ENCODE measurements at places on chromosomes 2 and 18.

DNA sequence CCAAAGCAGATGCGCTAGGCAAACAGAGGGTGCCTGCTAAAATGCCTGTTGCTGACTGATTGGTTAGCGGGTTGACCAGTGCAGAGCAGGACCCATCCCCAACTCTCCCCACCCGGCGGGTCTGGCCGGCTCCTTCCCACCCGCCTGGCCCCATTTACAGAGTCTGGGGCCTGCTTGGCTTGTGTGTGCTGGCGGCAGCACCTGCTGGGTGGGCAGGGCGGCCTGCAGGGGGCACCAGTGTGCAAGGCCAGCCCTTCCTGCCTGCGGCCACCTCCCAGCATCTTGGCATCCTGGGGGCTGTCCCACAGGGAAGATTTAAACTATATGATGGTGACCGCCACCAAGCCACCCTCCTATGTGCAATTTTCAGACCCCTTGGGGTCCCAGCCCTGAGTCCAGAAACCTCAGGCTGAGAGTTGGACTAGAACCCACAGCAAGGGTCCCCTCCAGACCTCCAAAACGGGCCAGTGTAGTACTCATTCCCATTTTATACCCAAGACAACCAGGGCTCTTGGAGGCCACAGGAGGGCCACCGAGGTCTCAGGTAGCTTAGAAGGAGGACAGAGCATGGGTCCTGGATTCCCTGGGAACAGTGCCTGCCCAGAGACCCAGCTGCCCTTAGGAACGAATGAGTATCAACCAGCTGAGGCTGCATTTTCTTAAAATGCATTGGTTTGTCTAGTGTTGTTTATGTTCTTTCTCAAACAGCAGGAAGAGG lies 173.6 kb downstream of the SMAD7 start:
- peak; percentile 82 for DNase-seq

GRCh38 chr2:44163777-44164176 lies 4.9 kb upstream of the PPM1B start:
- DNase-seq: no peak

DNA sequence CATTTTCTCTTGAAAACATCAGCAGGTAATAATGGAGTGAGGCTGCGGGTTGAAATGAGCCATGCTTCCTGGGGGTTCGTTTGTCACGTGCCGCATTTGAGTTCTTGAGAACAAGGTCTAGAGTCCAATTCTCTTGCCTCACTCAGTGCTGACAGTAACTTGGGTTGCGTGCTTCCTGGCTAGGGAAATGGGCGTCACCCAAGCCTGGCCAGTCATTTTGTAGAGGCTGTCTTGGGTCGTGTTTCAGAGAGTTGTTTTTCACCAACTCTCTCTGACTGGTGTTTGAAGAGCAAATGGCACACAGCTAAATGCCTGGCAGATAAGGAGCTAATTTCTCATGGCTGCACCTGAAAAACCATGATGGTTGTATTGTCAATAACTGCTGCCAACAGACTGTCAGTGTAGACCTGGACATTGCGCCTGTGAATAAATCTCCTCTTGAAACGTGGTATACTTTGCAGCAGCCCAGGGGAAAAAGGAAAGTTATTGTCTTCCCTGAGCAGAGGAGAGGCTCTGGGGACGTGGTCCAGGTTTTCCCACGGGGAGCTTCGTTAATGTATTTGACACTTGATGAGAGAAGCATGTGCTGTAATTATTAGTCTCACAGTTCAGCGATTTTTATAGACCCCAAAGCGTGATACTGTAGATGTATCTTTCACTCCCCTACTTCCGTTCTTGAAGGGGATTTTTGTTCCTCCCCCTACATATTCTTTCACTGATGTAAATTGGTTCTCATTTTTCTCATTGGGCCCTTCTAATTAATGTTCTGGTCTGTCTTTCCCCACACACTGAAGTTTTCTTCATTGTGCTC lies 196.0 kb downstream of the FHOD3 start:
- no peak for DNase-seq

DNA sequence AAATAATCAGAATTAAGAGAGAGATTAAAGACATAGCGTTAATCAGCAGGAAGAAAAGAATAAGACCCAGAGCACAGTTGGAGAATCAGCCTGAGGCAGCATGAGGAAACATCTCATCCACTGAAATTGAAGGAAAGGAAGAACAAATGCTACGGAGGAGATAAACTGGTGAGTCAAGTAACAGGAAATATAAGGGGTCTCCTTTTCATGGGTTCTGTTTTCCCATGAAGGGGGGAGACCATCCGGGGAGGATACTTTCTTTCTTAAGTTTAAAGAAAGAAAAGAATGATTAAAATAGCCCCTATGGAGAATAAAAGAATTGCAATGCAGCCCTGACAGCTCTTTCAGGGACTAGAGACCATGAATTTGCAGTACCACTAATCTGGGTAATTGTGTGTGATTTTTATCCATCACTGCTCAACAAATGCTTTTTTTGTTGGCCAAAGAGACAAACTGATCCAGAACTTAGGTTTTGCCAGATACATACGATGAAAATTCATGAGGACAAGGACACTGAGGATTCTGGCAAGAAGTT lies 17.7 kb downstream of the ROCK2 start:
- DNase-seq: no peak

DNA sequence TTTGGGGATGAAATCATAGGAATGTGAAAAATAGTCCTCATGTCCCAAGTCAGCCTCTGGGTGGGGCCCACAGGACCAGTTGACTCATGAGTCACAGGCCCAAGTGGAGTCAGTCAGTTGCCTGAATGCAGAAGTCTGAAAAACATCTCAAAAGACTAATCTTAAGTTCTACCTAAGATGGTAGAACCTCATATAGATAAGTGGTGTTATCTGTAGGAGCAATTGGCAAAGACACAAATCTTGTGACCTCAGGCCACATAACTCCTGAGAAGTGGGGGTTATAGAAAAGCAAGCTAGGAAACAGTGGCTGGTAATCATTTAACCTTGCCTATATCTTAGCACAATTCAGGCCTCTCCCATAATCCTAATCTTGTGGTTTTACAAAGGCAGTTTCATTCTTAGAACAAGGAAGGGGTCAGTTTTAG lies 257.1 kb upstream of the SPOPL start:
- no peak for DNase-seq

DNA sequence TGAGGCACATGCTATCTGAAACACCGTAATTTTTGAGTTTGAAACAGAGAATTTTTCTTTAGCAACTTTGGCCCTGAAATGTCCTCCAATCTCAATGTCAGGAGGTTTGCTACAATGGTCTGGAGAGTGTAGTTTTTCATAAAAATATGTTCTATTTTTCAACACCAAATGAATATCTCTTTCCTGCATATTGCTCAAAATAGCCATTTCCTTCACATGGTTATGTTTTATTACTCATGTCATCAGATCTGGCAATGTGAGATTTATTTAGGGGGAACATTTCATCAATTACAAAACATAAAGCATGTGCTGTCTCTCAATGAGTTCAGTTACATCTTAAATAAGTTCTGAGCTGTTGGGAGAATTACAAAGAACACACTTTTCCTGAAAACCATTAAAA lies 871.9 kb upstream of the FSHR start:
- DNase-seq: no peak

- no peak for DNase-seq
Measured at GRCh38 chr2:108212671-108213070, 27.1 kb upstream of the SULT1C3 start.

GRCh38 chr2:67286981-67287759 lies 110.0 kb upstream of the ETAA1 start:
- DNase-seq: no peak

DNA sequence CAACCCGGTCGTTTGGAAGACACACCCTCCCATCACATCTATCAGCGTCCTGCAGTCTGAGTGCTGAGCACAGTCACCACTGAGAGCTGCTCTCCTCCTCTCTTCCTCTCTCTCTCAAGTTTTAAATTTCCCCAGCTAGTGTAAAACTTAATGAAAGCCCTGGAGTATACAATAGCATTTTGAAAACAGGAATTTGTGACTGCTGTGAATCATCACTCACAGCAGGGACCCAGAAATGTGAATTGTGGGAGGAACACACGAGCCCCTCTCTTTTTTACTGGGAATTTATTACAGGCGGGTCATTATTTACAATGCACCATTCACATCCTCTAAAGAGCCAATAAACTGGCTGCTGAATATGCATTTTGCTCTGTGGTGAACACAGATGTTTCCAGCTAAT lies 185.0 kb upstream of the SMIM21 start:
- DNase-seq: no peak

GRCh38 chr2:239459606-239460005 lies 58.8 kb upstream of the HDAC4 start:
- DNase-seq: no peak

DNA sequence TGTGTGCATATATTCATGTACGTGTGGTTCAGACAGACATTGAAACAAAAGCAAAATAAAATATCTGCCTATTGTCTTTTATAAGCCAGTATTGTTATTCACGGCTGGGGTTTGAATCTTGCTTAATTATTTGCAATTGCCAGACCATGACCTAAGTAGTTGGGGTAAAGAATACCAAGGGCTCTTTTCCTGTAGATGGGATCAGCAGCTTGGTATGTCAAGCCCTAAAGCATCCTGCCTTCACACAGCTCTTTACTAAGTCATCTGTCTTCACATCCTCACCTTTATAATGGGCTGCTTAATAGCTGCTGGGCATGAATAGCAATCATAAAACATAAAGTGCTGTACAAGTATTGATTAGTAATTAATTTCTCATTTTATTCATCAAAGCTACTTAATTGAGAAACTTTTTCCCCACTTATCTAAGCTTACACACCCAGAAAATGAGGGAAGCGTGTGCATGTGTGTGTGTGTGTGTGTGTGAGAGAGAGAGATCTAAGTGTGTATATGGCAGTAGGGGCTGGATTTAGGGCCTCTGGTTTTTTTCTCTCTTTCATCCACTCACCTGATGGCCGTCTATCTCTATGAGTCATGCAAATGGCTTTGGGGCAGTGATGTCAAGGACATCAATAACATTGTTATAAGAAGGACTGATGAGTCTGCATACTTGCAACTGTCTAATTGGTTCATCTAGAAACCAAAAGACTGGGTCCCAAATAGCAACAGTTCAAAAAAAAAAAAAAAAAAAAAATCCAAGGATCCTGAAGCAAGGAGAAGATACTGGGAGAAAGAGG lies 244.1 kb upstream of the TNP1 start:
- DNase-seq: no peak

- no peak for DNase-seq
Measured at GRCh38 chr2:105644174-105644980, 100.3 kb upstream of the NCK2 start.

DNA sequence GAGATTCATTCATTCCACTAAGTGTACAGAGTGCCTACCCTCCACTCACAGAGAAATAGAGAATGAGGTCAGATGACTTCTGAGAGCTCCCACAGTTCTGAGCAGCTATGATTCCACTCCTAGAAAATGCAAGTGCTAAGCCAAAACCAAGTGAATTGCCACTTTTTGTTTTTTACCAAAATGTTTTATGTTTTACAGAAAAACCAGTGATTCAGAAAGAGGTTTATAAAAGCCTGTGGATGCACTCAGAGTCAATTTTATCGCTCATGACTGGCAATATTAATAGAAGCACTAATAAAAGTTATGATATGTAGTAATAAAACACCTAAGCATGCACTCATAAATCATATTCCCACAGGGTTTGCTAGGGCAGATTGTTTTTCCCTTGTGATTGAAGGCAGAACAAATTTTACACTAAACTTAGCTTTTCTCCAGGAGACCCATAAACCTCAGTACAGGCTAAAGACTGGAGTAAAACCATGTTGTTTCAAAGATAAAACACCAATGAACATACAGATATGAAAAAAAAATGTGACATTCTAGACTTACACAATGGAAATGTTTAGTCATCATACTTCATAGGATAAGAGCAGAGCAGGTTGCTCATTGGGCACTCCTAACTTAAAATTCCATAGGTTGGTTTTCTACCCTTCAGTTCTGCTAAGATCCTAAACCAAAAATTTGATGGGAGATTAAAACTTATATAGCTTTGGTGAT lies 67.5 kb downstream of the PDK1 start:
- DNase-seq: no peak

DNA sequence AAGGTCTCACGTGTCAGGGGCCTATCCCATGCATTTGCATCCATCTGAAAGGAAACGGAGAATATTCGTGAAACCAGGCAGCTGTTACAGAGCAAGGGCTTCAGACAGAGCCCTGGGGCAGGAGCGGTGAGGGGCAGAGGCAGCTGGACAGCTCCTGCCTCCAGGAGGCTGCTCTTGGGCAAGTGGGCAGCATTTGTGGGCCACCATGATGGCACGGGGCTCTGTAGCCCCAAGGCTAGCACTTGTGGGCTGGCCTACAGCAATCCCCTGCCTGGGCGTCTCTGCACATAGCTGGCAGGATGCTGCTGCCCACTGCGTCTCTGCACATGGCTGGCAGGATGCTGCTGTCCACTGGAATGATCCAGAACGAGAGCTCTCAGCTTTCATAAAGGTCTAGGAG lies 52.8 kb upstream of the PTMA start:
- DNase-seq: no peak

GRCh38 chr2:28643327-28643726 lies 108.3 kb upstream of the PPP1CB start:
- DNase-seq: no peak

GRCh38 chr2:53750041-53750768 lies 17.4 kb upstream of the CHAC2 start:
- DNase-seq: no peak

GRCh38 chr18:49650426-49650891 lies 88.6 kb downstream of the LIPG start:
- no peak for DNase-seq

GRCh38 chr18:36298126-36298741 lies 721 bp downstream of the FHOD3 start:
- DNase-seq: no peak

- DNase-seq: peak; percentile 33
Measured at GRCh38 chr2:196274387-196274809, 103.0 kb upstream of the STK17B start.

Measured in CD4-positive, alpha-beta T cell treated with Interleukin-17A for 4 hours (primary cell).